ENCODE measurements at places on chromosomes 1 and 21. TPM values are rescaled to one million over a fixed set of nuclear protein-coding genes. Genes with fewer than 3 reads are reported as not detected.

Gene SPRR2D
- total RNA-seq, result not detected

- peaks cover 22% of the 10 kb centered on the region for H3K4me1 ChIP-seq
- H3K27me3 ChIP-seq, result no peaks in the 10 kb centered on the region
- peaks cover 10% of the 10 kb centered on the region for H3K36me3 ChIP-seq
- H3K27ac ChIP-seq, result peak overlapping the region; percentile 96
Observed at GRCh38 chr1:7785108-7785507, 1.0 kb downstream of the PER3 start.

DNA sequence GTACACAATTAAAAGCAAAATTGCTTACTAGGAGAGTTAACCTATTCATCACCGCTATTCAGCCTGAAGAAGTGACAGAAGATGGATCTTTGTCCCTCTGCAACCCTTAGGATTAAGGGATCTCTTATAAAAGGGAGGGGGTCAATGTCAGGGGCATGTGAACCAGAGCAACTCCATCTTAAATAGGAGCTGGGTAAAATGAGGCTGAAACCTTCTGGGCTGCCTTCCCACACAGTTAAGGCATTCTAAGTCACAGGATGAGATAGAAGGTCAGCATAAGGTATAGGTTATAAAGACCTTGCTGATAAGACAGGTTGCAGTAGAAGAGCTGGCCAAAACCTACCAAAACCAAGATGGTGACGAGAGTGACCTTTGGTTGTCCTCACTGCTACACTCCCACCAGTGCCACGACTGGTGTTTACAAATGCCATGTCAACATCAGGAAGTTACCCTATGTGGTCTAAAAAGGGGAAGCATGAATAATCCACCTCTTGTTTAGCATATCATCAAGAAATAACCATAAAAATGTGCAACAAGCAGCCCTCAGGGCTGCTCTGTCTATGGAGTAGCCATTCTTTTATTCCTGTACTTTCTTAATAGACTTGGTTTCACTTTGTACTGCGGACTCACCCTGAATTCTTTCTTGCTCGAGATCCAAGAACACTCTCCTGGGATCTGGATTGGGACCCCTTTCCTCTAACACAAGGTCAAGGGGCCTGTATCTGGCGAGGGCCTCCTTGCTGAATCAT lies 35.3 kb upstream of the NEK2 start:
- H3K4me1 ChIP-seq, result no peaks in the 10 kb centered on the region
- no peak overlapping the region for H3K27ac ChIP-seq
- H3K36me3 ChIP-seq, result no peaks in the 10 kb centered on the region
- H3K27me3 ChIP-seq, result no peaks in the 10 kb centered on the region
- H3K4me3 ChIP-seq, result no peak overlapping the region
- DNase-seq, result no peak

DNA sequence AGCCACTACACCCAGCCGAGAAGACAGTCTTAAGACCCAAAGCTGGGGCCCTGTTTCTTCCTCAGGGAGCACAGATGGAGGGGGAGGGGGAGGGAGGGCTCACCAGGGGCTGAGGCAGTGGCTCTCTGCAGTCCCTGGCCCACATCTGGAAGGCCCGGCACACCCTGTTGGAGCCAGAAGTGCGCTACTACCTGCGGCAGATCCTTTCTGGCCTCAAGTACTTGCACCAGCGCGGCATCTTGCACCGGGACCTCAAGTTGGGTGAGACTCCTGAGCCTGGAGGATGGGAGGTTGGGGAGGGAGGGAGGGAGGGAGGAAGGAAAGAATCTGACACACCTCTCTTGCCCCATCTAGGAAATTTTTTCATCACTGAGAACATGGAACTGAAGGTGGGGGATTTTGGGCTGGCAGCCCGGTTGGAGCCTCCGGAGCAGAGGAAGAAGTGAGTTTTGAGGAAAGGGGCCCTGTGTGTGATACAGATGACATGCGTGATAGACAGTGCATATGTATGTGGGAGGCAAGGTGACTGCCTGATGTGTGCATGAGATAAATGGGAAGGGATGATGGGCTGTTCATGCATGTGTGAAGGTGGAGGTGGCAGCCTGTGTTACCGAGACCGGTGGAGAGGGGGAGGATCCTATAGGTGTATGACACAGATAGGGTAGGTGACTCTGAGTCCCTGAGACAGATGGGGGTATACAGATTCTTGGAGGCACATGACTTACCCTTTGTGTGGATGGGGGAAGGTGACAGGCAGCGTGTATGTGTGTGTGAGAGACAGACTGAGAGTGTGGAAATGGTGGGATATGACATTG lies 1.5 kb downstream of the PLK3 start:
- peak; percentile 56 for DNase-seq
- H3K4me3 ChIP-seq, result peak overlapping the region; percentile 92
- H3K36me3 ChIP-seq, result peaks cover 46% of the 10 kb centered on the region
- H3K27me3 ChIP-seq, result no peaks in the 10 kb centered on the region
- peaks cover 49% of the 10 kb centered on the region for H3K4me1 ChIP-seq

GRCh38 chr1:101337968-101338367 lies 101.1 kb downstream of the S1PR1 start:
- H3K27me3 ChIP-seq, result peaks cover 13% of the 10 kb centered on the region
- no peak for DNase-seq
- H3K36me3 ChIP-seq, result no peaks in the 10 kb centered on the region
- no peak overlapping the region for H3K27ac ChIP-seq
- H3K4me1 ChIP-seq, result no peaks in the 10 kb centered on the region

- H3K4me3 ChIP-seq, result no peak overlapping the region
- H3K4me1 ChIP-seq, result no peaks in the 10 kb centered on the region
- H3K27ac ChIP-seq, result no peak overlapping the region
- DNase-seq, result no peak
Observed at GRCh38 chr1:198455966-198456365, 84.5 kb downstream of the ATP6V1G3 start.

DNA sequence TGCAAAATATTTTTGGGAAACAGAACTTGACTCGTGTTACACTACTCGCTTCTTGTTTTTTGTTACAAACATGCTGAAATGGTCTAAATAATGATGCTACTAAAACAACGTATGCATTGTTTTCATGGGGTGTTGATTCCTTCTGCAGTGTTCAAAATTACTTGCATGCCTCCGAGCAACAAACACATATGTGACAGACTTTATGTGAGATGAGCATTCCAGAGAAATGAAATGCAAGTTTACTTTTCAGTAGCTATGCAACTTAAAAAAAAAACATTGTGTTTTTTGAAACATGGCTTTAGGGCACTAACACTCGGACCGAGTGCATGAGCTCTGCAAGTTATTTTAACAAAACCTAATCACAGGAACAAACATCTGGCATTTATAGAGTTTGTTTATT lies 84.8 kb downstream of the CAMTA1 start:
- DNase-seq, result no peak
- H3K27me3 ChIP-seq, result no peaks in the 10 kb centered on the region
- peaks cover 9% of the 10 kb centered on the region for H3K36me3 ChIP-seq
- H3K4me3 ChIP-seq, result no peak overlapping the region

- H3K27ac ChIP-seq, result no peak overlapping the region
- no peaks in the 10 kb centered on the region for H3K4me1 ChIP-seq
- H3K27me3 ChIP-seq, result no peaks in the 10 kb centered on the region
- H3K4me3 ChIP-seq, result no peak overlapping the region
Observed at GRCh38 chr1:79105500-79105899, 99.0 kb upstream of the ADGRL4 start.
